Right renal pelvis (tissue), 4 donors: ENCODE measurements at places on chromosomes 12 and 14.
A peak's percentile ranks its signal among the peaks of the same experiment; 100 is the strongest.

DNA sequence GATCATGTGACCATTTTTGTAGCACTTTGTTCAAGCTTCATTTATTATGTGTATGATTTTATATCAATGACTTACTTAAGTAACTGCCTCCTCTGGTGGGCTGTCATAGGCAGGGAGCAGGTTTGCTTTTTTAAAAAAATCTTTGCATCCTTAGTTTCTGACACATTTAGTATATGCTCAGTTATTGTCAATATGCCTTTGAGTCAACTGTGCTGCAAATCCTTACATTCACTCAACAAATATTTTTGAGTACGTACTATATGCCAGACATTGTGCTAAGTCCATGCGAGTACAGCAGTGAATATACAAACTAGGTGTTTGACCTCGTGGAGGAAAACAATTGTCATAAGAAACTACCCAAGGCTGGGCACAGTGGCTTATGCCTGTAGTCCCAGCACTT lies 4.4 kb upstream of the ANAPC5 start:
- DNase-seq, result no peak

DNA sequence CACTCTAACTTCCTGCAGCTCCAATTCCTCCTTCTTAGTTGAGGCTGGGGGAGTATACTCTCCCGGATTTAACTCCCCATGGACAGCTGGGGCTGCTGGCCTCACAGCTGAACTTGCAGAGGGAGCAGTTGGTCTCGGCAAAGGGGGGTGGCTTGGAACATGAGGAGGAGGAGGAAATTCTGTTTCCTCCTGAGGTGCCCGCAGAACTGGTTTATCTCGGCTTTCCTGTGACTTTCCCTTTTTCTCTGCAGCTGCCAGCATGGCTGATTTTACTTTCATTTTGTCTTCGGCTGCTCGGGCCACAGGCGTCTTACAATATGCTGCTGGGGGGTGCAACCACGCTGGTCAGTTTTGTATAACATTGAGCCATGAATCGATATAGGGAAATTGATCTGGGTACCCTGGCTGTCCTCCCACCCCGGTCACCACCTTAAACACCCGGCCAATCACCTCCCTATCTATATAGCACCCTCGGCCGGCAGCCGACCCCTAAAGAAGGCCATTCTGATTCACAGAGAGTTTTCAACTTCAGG lies 1317.6 kb downstream of the TMEM121 start:
- DNase-seq, result no peak

DNA sequence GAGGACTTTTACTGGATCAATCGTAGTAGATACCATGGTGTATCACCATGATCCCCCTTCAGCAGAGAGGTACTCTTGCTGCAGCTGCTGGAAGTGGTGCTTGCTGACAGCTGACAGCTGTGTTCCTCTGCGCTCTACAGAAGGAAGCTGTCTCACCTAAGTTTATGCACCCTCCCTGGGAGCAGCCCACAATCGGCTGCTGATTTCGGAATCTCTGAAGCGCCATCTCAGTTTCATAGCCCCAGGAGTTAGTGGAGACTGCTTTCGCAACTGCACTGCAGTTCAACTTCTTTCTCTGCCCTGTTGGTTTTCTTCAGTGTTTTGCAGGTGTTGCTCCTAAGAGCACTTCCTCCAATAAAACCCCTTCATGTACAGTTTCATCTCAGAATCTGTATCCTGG lies 237.9 kb downstream of the PAWR start:
- DNase-seq, result no peak

- DNase-seq, result no peak
These were observed 1.2 kb downstream of the ADAMTS20 start for GRCh38 chr12:43550831-43551271.

DNA sequence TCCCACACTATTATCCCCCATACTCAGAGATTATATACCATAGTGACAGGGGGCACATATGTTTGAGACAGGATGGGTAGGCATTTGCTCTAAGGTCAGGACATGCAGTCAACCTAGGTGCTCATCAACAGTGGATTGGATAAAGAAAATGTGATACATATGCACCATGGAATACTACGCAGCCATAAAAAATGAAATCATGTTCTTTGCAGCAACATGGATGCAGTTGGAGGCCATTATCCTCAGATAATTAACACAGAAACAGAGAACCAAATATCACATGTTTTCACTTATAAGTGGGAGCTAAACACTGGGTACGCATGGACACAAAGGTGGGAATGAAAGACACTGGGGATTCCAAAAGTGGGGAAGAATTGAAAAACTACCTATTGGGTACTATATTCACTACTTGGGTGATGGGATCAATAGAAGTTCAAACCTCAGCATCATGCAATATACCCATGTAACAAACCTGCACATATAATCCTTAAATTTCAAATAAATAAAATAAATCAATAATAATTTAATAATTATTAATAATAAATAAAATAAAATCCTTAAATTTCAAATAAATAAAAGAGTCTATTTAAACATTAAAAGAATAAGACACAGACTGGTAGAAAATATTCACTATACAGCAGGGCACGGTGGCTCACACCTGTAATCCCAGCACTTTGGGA lies 160.1 kb upstream of the CNOT2 start:
- DNase-seq, result no peak

DNA sequence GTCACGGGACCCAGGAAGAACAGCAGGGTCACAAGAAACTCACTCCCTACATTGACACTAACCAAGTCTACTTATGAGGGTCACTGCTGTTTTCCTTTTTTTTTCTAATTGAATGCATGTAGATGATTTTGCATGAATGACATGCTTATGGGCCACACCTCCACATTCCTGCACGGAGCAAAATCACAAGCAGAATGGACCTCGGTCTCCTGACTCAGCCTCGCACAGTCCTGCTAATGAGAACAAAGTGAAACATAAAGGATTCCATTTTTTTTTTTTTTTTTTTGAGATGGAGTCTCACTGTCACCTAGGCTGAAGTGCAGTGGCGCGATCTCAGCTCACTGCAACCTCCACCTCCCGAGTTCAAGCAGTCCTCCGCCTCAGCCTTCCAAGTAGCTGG lies 12.3 kb downstream of the SCARB1 start:
- DNase-seq, result no peak

DNA sequence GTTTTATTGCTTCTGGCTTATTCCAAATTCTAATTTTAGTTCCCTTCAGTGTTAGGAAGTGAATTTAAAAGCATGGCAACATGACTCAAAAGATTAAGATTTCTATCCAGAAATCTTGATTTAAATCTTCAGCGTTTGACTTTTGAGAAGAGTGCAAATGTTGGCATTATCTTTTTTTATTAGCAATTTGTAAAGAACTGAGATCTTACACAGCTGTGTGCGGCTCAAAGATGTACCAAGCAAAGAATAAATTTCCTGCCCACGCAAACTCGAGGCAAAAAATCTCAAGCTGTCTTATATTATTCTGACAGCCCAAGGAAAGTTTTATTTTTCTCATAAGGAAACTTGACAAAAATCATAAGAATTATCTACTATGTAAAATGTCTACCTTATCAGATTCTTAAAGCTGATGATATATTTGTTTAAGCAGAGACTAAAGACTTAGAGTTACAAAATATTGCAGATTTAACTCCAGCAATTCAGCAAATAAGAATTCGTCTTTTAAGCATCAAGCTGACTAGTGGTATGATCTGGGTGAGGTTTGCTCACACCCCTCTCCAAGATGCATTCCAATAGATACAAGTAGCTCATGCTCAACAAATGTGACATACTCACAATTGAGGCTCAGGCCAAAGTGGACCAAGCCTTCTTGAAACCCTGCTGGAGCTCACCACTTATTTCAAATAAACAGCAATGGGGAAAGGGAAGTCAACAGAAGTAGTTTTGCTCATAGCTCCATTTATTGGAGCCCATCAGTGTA lies 47.4 kb upstream of the POC1B start:
- no peak for DNase-seq

GRCh38 chr14:92956961-92957360 lies 34.0 kb downstream of the CHGA start:
- no peak for DNase-seq

GRCh38 chr12:41768456-41768855 lies 376.2 kb downstream of the GXYLT1 start:
- no peak for DNase-seq

GRCh38 chr14:104843442-104844305 lies 21.4 kb upstream of the CEP170B start:
- DNase-seq, result no peak

GRCh38 chr12:12726555-12727093 lies 9.5 kb downstream of the CDKN1B start:
- no peak for DNase-seq

- DNase-seq, result no peak
These were observed 88.9 kb upstream of the BTG1 start for GRCh38 chr12:92234533-92234932.

- no peak for DNase-seq
These were observed 120.9 kb downstream of the BEGAIN start for GRCh38 chr14:100466111-100466856.

- no peak for DNase-seq
These were observed at the start of gene KRT72 for GRCh38 chr12:52600941-52601481. Gene KRT72, minus strand, starts transcription at chr12:52601463. Its CDS starts 11 bp downstream, at chr12:52601452.

- no peak for DNase-seq
These were observed 57.9 kb downstream of the GPR68 start for GRCh38 chr14:91186515-91187066.

- peak; percentile 35 for DNase-seq
These were observed 24.4 kb upstream of the CRACR2A start for GRCh38 chr12:3777206-3777809.

DNA sequence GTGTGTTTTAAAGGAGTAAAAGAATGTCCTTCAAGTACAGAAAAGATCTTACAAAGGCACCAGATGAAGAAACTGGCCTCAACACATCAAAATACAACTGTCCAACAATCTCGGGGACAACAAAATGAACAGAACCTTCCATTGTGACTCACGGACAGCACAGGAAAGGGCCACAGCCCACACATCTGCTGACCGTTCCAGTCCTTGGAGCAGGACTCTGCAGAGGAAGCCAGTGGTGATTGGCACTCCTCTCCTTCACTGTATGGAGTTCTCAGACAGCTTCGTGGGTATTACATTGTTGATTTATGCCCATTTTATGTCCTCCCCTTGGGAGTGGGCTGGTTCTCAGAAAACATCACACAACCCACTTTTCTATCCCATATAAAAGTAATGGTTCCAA lies 32.5 kb upstream of the TC2N start:
- DNase-seq, result no peak

- peak; percentile 51 for DNase-seq
These were observed 36.1 kb downstream of the BAZ2A start for GRCh38 chr12:56593909-56594621.

DNA sequence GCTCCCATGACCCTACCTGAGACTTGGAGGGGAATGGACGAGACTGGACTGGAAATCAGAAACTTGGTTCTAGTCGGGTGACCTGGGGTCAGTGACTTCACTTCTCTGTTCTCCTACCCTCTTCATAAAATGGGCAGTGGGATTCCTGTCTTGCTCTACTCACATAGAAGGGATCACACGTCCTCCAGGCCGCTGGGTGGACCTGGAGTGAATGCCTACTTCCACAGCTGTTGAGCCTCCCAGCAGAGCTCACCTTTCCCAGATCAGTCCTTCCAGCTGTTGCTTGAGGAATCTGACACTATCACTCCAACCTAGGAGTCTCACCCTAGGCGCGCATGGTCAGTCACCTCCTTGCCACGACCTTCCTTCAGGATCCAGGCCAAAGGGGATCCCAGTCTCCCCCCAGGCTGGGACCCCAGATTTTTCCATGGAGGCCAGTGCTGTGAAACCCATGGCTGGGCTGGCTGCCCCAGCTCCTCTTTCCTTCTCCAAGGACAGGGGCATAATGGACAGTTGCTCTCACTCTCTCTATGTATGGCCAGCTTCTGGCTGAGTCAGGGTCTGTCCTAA lies 637 bp downstream of the ACVRL1 start:
- DNase-seq, result no peak

DNA sequence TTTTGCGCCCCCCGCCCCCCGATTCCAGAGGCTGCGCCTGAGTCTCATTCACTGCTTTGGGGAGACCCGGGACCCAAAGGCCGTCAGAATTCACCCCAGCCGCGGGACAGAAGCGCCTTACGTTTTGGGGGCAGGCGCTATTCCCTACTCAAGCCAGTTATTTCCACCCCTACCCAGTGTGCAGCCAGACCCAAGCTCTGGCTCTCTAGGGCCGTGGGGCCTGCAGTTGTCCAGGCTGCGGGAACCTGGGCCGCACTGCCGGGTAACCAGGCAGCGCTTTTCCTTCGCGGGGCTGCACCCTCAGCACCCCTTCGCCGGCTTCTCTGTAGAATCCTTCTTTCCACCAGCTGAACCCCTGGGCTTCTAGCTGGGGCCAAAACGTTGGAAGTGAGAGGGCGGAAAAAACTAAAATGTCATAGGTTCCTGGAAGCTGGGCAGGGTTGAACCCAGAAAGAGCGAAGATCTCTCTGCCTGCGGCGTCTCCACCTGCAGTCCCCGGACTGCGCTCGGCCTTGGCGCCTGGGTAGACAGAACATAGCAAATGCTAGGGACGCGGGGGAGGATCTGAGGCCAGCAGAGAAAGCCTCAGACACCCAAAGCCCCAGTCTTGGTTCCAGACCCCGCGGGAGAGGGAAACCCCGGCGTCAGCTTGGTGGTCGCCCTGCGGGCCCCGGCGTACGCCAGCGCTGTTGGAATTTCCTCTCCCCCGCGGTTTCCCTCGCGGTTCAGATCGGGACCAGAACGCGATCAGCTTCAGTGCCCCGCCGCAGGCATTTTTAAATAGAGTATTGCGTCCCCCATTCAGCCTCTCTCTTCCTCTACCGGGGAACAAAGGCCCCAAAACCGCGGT lies 18.3 kb downstream of the TBX3 start:
- DNase-seq, result no peak

- DNase-seq, result no peak
These were observed 16.2 kb downstream of the MVK start for GRCh38 chr12:109589691-109590245.

DNA sequence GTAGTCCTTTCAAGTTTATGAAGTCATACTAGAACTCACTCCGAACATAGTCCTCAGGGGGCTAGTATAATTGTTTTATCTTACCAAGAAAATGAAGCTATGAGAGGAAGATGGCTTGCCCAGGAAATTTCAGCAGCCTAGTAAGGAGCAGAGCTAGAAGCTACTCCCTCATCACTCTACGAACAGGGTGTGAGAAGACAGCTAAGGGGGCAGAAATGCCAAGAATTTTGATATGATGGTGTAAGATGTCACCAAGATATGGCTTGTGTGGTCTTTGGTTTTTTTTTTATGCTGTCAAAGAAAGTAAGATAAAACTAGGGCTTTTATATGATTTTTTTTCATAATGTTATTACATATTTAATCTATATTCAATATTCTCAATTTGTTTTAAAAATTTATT lies 47.6 kb downstream of the PRICKLE1 start:
- DNase-seq, result no peak

GRCh38 chr12:74111688-74112360 lies 425.8 kb upstream of the ATXN7L3B start:
- DNase-seq, result no peak
